Effector memory CD8-positive, alpha-beta T cell (primary cell): ENCODE measurements at places on chromosomes 5 and 9.

DNA sequence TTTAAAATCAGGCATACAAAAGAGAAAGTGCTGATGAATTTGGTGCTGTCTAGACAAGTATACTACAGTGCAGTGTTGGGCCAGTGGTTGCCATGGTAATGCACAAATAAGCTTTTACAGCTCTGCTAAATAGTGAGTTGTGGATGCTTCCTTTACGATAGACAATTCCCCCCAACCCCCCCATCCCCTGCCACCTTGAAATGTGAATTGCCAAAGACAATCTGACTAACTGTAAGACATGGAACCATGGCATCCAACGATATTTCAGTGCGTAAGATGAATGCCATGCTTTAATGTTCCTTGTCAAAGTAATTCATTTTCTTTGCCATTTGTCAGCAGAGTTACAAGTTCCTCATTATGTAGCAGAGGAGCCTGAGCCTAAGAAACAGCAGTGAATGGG is 91.5 kb upstream of the NREP start:
- DNase-seq = no peak
- H3K4me3 ChIP-seq = no peak overlapping the region
- no peaks in the 10 kb centered on the region for H3K4me1 ChIP-seq
- H3K36me3 ChIP-seq = no peaks in the 10 kb centered on the region
- H3K27me3 ChIP-seq = no peaks in the 10 kb centered on the region
- no peak overlapping the region for H3K27ac ChIP-seq

- H3K4me3 ChIP-seq = no peak overlapping the region
- no peaks in the 10 kb centered on the region for H3K4me1 ChIP-seq
- DNase-seq = no peak
- no peak overlapping the region for H3K27ac ChIP-seq
- no peaks in the 10 kb centered on the region for H3K36me3 ChIP-seq
These were observed 63.8 kb downstream of the ATP10B start for GRCh38 chr5:160788102-160788660.

- no peaks in the 10 kb centered on the region for H3K27me3 ChIP-seq
- peak; percentile 47 for DNase-seq
- H3K4me3 ChIP-seq = peak overlapping the region; percentile 98
- H3K4me1 ChIP-seq = peaks cover 62% of the 10 kb centered on the region
- H3K27ac ChIP-seq = peak overlapping the region; percentile 100
These were observed 14.2 kb upstream of the RALGDS start for GRCh38 chr9:133135146-133135745.

- no peak for DNase-seq
- no peak overlapping the region for H3K27ac ChIP-seq
- no peak overlapping the region for H3K4me3 ChIP-seq
- no peaks in the 10 kb centered on the region for H3K36me3 ChIP-seq
These were observed 220.8 kb downstream of the PRR16 start for GRCh38 chr5:120684749-120685415.

- H3K36me3 ChIP-seq = peaks cover 15% of the 10 kb centered on the region
- H3K4me1 ChIP-seq = peaks cover 34% of the 10 kb centered on the region
- peak overlapping the region; percentile 24 for H3K27ac ChIP-seq
- peak overlapping the region; percentile 19 for H3K4me3 ChIP-seq
- no peak for DNase-seq
These were observed 39.1 kb downstream of the DENND4C start for GRCh38 chr9:19269582-19269981.

DNA sequence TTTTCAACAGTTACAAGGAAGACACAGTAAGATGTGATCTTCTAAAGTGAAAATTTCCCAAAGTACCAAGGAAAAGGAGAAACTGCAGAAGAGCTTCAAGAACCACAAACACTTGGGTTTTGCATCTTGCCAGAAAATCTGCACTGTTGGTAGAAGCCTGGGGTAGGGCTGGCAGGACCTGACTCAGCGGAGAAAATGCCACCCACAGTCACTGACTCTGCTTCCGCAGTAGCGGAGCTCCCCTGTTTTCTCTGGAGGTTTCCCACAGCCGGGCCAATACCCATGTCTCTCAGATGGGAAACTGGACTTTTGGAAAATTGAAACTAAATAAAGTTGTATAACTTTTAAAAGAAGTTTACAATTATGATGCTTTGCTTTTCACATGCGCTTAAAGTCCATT is 104.2 kb downstream of the MEF2C start:
- no peaks in the 10 kb centered on the region for H3K36me3 ChIP-seq
- no peaks in the 10 kb centered on the region for H3K4me1 ChIP-seq
- no peak overlapping the region for H3K27ac ChIP-seq

DNA sequence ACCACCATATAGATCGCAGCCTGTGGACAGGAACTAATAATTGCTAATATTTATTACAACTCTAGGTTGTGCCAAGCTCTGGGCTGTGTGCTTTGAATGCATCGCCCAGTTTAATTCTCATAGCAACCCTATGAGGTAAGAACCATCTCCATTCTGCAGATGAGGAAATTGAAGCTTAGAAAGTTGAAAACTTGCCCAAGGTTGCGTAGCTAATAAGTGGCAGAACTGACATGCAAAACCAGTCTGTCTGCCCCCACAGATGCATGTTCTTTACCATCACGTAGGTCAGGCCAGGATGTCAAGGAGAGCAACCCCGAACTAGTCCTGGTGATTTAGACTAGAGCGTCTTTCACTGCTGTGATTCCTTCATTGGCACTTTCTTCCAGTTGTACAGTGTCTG is 15.6 kb downstream of the WWC1 start:
- H3K36me3 ChIP-seq = no peaks in the 10 kb centered on the region
- no peaks in the 10 kb centered on the region for H3K4me1 ChIP-seq
- no peak overlapping the region for H3K27ac ChIP-seq
- H3K27me3 ChIP-seq = peaks cover 8% of the 10 kb centered on the region
- no peak overlapping the region for H3K4me3 ChIP-seq

DNA sequence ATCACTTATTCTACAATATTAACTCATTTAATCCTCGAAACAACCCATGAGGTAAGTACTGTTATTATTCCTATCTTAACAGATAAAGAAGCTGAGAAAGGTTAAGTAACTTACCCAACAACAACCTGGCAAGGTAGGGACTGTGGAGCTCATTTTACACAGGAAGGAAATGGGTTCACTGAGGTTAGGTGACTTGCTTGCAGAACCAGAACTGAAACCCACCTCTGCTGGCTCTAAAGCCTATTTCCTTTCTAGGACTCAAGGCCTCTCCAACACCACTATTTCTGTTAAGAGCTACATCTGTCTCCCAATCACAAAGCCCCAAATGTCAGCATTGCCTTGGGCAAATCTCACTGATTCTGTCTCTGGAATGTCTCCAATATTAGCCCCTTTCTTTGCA is 38.9 kb upstream of the IFNK start:
- DNase-seq = no peak
- no peak overlapping the region for H3K4me3 ChIP-seq
- no peaks in the 10 kb centered on the region for H3K27me3 ChIP-seq
- H3K27ac ChIP-seq = peak overlapping the region; percentile 9
- H3K36me3 ChIP-seq = no peaks in the 10 kb centered on the region

GRCh38 chr5:93342563-93343061 is 238.4 kb downstream of the NR2F1-AS1 start:
- no peak for DNase-seq
- no peaks in the 10 kb centered on the region for H3K4me1 ChIP-seq
- H3K4me3 ChIP-seq = no peak overlapping the region
- H3K27me3 ChIP-seq = no peaks in the 10 kb centered on the region

- peaks cover 39% of the 10 kb centered on the region for H3K36me3 ChIP-seq
- peaks cover 72% of the 10 kb centered on the region for H3K4me1 ChIP-seq
- H3K27ac ChIP-seq = peak overlapping the region; percentile 88
- H3K27me3 ChIP-seq = no peaks in the 10 kb centered on the region
These were observed 54.7 kb downstream of the SEMA4D start for GRCh38 chr9:89442981-89443814.

GRCh38 chr5:71891856-71892255 is 172.8 kb downstream of the CARTPT start:
- no peaks in the 10 kb centered on the region for H3K36me3 ChIP-seq
- H3K4me3 ChIP-seq = no peak overlapping the region
- no peak for DNase-seq
- H3K27me3 ChIP-seq = peaks cover 28% of the 10 kb centered on the region
- no peak overlapping the region for H3K27ac ChIP-seq

DNA sequence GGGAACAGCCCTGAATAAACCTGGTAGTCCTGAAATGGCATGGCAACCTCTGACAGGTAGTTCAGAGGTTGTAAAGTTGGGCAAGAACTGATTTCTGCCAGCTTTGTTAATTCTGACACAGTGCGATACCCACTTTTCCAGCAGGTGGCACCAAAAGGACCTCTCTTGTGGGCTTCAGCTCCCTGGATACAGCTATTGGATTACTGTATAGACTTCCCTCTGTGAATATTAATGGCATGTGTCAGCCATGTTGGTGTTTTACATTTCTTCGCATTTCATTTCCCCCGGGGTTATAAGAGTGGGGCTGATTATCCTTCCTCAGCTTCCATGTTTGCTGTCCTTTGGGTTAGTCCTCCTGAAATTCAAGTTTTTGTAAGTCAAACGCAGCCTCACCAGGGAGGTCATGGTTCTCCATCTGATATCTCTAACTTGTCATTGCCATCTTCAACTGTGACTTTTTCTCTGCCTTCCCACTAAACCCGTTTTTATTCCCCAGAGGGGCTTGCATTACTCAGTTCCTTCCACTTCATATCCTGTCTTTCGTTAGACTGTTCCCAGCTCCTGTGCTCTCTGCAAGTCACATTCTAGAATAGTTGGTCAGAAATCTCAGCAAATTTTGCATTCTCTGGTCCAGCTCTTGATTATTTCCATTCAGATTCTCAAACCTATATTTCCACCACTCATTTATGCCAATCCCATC is 135.6 kb downstream of the LIFR start:
- no peaks in the 10 kb centered on the region for H3K4me1 ChIP-seq
- H3K27ac ChIP-seq = no peak overlapping the region
- no peak overlapping the region for H3K4me3 ChIP-seq
- H3K36me3 ChIP-seq = no peaks in the 10 kb centered on the region
- DNase-seq = peak; percentile 4

DNA sequence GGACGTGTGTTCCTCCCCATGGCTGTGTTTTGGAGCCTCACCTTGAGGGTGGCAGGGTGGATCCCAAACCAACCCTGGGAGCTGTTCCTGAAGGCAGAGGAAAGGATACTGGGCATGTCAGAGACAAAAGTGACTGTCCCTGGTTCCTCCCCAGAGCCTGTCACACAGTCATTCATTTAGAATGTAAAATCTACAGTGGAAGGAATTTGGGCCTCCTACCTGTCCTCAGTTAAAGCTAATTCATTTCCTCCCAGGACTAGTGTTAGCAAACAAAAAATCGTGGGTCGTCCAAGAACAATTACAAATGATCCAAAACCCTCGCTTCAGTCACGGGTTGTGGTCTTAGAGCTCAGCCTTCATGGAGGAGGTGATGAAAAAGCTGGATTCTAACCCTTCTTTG is 83.2 kb downstream of the NDFIP1 start:
- H3K27ac ChIP-seq = no peak overlapping the region
- peaks cover 9% of the 10 kb centered on the region for H3K4me1 ChIP-seq
- no peak for DNase-seq
- no peaks in the 10 kb centered on the region for H3K27me3 ChIP-seq
- H3K4me3 ChIP-seq = no peak overlapping the region

GRCh38 chr5:134504629-134505300 is 20.7 kb upstream of the JADE2 start:
- no peaks in the 10 kb centered on the region for H3K36me3 ChIP-seq
- peaks cover 17% of the 10 kb centered on the region for H3K4me1 ChIP-seq
- no peak overlapping the region for H3K4me3 ChIP-seq

DNA sequence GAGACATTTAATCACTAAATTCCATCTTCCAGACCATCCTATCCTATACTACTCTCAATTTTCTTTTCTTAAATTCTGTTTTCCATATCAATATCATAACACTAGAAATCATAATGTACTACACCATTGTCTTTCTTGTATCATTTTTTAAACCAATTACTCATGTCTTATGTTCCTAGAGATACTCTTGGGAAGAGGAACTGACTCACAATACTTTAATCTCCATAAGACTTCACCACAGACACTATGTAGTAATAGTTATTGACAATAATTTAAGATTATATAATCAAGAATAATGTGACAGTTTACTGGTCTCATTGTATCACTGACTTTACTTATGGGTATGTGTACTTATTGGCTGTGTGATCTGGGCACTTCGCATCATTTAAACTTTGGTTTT is 43.8 kb downstream of the PCDHGC5 start:
- peaks cover 6% of the 10 kb centered on the region for H3K4me1 ChIP-seq
- H3K27ac ChIP-seq = no peak overlapping the region
- H3K27me3 ChIP-seq = no peaks in the 10 kb centered on the region
- peaks cover 13% of the 10 kb centered on the region for H3K36me3 ChIP-seq
- DNase-seq = no peak

GRCh38 chr5:3538886-3539285 is 56.7 kb upstream of the IRX1 start:
- H3K4me3 ChIP-seq = no peak overlapping the region
- H3K27me3 ChIP-seq = no peaks in the 10 kb centered on the region
- no peaks in the 10 kb centered on the region for H3K4me1 ChIP-seq
- peaks cover 6% of the 10 kb centered on the region for H3K36me3 ChIP-seq
- no peak for DNase-seq
- H3K27ac ChIP-seq = no peak overlapping the region

- DNase-seq = no peak
- H3K27me3 ChIP-seq = no peaks in the 10 kb centered on the region
- H3K4me1 ChIP-seq = no peaks in the 10 kb centered on the region
- no peak overlapping the region for H3K4me3 ChIP-seq
These were observed 295.9 kb upstream of the ZNF608 start for GRCh38 chr5:125042261-125042890.

- no peaks in the 10 kb centered on the region for H3K27me3 ChIP-seq
- no peak overlapping the region for H3K4me3 ChIP-seq
- H3K36me3 ChIP-seq = peaks cover 4% of the 10 kb centered on the region
- H3K4me1 ChIP-seq = no peaks in the 10 kb centered on the region
These were observed 511.5 kb downstream of the ZNF608 start for GRCh38 chr5:124234770-124235562.

GRCh38 chr5:18534119-18534518 is 899.9 kb downstream of the TAF11L14 start:
- H3K4me1 ChIP-seq = no peaks in the 10 kb centered on the region
- no peak for DNase-seq
- no peaks in the 10 kb centered on the region for H3K36me3 ChIP-seq
- H3K27ac ChIP-seq = no peak overlapping the region
- H3K27me3 ChIP-seq = no peaks in the 10 kb centered on the region

GRCh38 chr5:179874536-179875292 is 16.1 kb upstream of the MRNIP start:
- no peak overlapping the region for H3K4me3 ChIP-seq
- H3K4me1 ChIP-seq = no peaks in the 10 kb centered on the region
- H3K36me3 ChIP-seq = peaks cover 12% of the 10 kb centered on the region

- peaks cover 17% of the 10 kb centered on the region for H3K27me3 ChIP-seq
- H3K36me3 ChIP-seq = no peaks in the 10 kb centered on the region
- DNase-seq = no peak
These were observed 100.5 kb upstream of the MAN2A1 start for GRCh38 chr5:109589239-109589638.

GRCh38 chr5:167945542-167946384 is 345.7 kb upstream of the WWC1 start:
- H3K36me3 ChIP-seq = no peaks in the 10 kb centered on the region
- H3K27ac ChIP-seq = no peak overlapping the region
- no peaks in the 10 kb centered on the region for H3K27me3 ChIP-seq
- no peaks in the 10 kb centered on the region for H3K4me1 ChIP-seq
